Lower leg skin (tissue), 4 donors: ENCODE measurements at places on chromosomes 7 and 10.

GRCh38 chr10:101303087-101303703 is 50.8 kb upstream of the BTRC start:
- no peak for DNase-seq

DNA sequence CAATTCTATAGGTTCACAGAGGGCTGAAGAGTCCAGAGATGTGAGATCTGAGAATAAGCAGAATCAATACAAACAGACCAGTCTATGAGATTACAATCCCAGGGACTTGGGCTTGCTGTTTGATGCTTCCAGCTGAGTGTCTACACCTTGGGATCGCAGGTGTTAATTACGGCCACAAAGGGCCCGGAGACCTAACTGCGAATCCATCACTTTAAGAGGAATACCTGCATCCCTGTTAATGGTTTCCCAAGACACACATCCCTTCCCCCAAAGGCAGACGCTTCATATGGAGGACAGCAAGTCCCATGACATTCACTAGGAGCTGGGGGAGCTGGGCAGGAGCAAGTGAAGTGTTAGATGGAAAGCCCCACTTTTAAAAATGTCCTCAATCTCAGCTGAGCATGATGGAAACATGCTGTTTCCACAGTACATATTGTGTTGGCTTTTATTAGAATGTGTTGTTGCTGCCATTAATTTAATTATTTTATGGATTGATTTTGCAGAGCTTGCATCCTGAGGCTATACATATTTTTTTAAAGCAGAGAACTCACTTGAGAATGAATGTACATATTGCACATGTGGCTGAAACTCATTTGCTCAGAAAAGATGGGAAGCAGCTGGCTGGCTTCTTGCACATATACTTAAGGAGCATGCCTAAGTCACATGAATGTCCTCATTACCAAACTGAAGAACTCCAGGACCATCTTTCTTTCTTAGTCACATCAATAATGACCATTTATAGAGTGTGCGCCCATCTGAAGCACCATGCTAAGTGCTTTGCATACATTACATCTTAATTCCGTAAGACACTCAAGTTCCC is 151.3 kb downstream of the NEBL start:
- no peak for DNase-seq

- no peak for DNase-seq
Measured at GRCh38 chr10:9166770-9167169, 1112.3 kb downstream of the GATA3 start.

DNA sequence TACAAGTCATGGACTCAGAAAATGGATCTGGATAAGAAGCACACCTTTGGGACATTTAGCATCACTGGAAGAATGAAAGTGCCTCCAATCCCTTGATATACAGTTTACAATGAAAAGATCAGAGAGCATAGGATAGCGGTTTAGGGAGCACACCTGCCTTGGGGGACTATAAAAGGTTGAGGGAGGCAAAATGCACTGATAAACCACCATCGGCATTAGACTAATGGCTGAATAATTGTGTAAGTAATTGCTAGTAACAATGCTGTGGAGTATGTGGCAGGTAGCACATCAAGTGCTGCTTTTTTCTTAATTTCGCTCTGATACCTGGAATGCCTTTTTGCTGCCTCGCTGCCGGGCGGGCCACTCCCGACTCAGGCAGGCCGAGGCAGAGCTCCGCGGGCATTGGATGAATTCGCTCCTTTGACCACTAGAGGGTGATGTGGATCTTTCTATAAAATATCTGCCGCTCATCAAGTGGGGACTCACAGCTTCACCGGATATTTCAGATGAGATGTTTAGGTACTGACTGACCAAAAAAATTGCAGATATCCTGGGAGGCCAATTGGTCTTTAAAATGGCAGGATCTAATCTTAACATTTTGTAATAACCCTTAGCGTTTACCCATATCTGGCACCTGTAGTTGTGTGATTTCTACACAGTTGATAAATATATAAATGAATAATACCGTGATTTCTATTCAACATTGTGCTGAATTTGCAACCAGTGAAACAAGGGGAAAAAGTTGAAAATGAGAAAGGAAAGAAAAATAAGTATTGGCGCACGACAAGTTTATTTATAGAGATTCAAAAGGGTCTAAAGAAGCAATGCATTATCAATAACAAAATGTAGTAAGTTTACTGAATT is 116.8 kb upstream of the PRSS1 start:
- DNase-seq: peak; percentile 36

DNA sequence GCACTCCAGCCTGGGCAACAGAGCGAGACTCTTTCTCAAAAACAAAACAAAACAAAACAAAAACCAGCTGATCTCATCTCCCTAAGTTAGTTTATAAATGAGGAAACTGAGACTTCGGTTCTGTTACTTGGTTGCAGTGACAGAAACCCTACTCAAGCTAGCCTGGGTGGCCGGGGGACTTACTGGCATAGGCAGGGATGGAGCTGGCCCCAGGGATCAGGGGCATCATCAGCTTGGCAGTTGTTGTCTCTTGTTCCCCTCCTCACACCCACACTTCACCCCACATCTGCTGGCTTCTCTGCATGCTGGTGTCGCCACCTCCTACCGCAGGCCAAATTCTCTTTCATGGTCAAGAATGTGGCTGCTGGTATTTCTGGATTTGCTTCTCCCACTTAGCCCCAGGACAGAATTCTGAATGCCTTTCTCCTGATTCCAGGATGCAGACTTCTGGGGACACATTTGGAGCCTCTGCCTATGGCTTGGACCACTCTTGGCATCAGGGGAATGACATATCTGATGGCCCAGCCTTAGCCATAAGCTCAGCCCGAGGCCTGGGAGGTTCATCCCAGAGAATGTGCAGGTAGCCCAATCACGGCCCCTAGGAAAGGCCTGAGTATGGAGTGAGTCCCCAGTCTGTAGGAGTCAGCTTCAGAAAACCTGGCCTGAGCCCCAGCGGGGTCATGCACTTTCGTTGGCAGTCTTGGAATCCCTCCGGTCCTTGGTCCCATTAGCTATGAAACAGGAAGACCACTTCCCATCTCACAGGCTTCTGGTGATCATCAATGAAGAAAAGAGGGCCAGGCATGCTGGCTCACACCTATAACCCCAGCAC is 41.6 kb upstream of the CTBP2 start:
- peak; percentile 75 for DNase-seq

GRCh38 chr10:123573236-123574108 is 92.7 kb upstream of the GPR26 start:
- DNase-seq: peak; percentile 85

DNA sequence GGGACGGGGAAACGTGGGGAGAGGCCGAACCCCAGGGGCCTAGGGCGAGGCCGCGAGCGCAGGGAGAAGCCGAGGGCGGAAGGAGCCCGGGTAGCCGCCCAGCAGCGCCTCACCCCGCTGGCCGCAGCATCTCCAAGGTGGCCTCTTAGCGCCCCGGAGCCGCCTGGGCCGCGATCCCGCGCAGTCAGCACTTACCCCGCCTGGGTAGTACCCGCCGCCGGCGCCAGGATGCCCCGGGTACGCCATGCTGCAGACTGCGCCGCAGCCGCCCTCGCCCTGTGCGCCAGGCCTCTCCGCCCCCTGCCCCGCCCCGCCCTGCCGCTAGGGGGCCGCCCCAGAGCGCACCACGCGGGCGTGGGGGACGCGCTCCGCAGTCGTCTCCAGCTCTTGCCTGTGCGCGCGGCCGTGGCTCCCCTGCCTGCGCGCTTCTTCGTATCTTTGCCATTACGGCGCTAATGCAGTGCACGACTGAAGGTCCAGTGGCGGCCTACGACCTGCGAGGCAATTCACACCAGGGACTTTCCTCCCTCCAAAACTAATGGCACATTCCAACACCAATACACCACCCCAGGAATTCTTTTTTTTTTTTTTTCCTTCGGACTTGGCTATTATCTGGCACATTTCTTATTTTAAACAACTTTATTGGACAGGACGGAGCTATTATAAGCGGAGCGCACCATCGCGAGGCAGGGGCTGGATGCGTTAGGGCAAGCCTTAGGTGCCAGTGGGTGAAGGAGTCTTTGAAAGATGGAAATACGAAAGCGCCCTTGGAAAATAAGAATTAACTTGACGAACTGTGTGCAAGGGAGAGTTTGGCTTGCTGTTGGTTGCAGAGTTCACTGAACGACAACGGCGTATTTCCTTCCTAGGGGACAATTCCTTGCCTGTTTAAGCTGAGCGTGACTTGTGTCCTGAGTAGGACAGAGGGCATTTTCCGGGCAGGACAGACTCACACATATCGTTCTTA is at the start of gene SRI:
Gene SRI, minus strand, starts transcription at position 258 of the 967 bp plus-strand sequence. Its CDS starts 12 bp downstream, at position 246.
- DNase-seq: peak; percentile 68

DNA sequence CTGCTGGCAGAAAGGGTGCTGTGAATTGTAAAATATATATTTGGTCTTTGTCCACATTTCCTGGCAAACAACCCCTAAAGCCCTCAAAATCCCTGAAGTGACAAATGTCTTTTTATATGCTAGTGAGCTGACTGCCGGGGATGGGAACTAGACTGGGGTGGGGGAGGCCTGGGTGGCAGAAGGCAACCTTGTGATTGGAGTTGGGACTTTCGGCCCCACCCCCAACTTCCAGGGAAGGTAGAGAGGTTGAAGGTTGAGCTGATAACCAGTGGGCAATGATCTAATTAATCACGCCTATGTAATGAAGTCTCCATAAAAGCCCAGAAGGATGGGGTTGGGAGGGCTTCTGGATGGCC is 2.7 kb downstream of the EPHA1 start:
- DNase-seq: no peak

DNA sequence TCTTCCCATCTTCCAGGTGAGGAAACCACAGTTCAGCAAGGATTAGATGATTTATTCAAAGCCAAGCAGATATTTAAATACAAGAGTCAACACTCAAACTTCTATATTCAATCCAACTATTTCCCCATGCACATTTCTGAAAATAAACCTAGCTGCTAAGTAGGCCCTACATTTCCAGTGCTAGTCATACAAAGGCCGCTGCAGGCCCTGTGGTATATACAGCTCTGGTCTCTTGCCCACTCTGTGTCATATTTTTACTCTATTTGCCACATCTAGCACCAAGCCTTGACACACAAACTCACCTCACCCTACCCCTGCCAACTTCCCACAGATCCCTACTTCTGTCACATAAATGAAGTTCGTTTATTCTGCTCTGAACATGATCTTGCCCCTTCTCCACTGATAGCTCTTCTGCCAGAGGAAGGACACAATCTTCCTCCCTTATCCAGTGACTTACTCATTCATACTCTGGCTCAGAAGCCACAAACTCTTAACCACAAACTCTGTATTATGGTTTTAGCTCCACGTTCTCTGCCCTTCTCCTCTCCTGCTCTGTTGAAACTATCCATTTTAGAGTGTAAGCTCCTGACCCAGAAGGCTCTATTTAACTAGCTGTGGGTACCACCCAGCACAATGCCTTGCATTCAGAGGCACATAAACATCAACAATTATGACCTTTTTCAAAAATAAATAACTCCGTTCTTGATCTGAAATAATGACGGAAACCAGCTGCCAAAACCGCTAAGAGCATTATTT is 180.7 kb downstream of the CPEB3 start:
- DNase-seq: no peak

DNA sequence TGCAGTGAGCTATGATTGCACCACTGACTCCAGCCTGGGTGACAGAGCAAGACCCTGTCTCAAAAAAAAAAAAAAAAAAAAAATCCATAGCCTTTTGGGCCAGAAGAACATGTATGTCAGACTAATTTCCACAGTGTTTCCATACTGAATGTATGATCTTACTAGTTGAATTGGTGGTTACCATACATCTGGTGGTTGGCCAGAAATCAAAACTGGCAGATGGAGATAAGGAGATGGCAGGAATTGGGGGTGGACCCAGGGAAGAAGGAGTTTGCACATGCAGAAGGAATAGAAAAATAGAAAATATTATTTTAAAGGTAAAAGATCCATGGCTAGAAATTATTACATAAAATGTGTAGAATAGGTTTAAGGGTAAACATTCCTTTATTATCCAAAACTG is 3.7 kb upstream of the ATOH7 start:
- no peak for DNase-seq

GRCh38 chr7:21642422-21642821 is 99.6 kb downstream of the DNAH11 start:
- no peak for DNase-seq

DNA sequence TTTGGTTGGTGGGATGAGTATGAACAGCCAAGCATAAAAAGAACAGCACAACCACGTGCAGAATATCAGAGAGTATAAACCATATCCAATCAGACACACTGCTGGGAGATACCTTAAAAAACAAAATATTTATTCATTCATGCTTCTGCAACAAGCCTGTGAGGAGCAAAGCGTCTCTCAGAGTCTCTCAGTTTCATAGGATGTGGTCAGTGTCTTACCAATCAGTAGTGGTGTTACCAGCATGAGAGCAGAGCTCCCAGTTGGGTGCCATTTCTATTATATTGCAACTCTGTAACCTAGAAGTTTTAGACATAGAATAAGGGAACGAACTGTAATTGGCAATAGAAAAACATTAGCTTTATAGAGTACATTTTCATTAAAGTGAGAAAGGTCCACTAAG is 445.9 kb upstream of the LRRN3 start:
- no peak for DNase-seq

DNA sequence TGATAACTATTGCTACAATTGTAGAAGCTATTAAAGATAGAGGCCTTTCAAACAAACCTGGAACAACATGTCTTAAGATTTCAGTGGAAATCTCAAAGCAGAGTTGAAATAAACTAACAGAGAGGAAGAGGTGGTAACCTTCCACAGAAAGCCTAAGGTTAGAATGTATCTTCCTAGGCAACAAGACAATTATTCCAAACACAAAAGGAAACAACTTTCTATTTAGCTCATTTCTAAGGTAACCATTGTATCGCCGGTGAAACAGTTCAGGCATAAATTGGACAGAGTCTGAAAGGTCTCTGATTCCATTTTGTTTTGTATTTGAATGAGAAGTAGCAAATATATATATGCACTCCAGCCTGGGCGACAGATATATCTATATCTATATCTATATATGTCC is 30.7 kb upstream of the HYCC1 start:
- DNase-seq: no peak

- peak; percentile 74 for DNase-seq
Measured at GRCh38 chr10:42976351-42977031, 100.4 kb upstream of the RET start.

- DNase-seq: no peak
Measured at GRCh38 chr7:82051601-82052000, 281.8 kb upstream of the HGF start.

GRCh38 chr7:40922316-40922670 is 780.6 kb downstream of the INHBA start:
- DNase-seq: no peak
